ENCODE measurements at places on chromosomes 2 and 18.

DNA sequence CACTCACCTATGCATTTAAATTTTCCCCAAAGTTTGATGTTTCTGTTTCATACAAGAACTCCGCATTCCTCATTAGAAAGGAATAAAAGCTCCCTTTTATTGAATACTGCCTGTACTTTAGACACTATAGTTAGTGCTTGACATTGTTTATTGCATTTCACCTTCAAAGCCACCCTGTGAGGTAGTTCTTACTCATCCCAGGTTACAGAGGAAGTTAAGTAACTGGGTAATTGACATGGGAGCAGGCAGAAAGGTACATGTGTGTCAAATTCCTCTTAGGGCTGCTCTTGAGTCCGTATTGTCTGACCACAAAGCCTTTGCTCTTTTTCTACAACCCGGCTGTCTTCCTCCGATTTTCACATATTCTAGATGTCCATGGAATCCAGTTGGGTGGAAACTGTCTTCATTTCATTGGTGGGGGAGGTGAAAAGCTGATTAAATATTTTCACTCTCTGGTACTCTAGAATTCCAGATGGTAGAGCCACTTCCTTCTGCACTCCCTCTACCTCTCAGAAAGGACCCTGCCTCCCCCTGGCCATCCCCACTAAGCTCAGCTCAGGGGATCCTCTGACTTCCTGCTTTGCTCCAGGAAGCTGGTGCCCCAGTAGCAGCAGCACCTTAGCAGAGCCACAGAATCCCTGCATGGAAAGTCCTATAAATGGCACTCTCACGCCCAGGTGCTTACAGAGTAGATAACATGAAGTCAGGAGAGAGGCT is 319.2 kb downstream of the LRATD1 start:
- no peak for DNase-seq

DNA sequence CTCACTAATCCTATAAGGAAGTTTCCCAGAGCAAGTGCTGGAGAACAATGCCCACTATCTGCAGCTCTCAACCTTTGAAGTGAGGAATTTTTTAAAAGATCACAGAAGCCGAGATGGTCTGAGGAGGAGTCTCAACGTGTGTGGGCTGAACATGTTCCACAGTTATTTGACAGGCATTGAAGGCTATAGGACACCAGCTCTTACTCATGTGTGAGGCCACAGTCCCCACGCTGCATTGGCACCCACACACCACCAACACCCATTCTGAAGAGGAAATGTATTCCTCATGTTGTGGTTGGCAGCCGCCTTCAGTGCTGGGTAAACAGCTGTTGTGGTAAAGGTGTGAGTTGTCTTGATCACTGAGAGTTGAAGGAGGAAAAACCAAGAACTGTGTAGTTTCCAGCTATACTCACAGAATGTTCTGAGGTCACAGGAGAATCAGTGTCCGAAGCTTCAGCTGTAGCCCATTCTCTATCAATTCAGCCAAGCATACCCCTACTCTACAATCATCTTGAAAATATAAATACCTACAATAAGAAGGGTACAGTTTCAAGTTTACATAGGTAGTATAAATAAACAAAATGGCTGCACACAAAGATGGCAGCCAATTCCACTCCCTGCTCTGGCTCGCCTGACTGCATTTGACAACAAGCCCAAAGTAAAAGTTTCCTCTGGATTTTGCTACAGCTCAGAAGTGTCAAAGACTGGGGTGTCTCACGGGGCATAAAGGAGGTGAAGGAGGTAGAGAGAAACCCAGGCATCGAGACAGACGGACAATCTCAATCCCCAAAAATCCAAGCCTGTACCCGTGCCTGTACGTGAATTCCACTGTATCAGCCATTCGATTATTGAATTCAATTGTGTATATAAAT is 12.1 kb downstream of the CD226 start:
- no peak for DNase-seq

DNA sequence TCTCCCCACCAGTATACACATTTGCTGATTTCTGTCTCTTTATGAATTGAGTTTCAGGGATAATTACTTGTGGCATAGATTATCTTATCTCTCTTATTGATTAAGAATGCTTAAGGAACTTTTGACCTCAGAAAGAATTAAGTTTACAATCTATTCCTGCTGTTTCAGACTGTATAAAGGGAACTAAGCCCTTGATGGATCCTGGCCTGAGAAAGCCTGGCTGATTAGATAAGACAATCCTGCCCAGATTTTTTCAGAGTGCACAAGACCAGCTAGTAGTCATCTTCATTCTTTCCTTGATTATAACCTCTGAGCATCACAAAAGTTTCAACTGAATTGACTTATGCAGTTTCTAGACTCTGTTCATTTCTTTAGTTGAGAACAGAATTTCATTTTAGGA is 22.7 kb upstream of the TFPI start:
- no peak for DNase-seq

DNA sequence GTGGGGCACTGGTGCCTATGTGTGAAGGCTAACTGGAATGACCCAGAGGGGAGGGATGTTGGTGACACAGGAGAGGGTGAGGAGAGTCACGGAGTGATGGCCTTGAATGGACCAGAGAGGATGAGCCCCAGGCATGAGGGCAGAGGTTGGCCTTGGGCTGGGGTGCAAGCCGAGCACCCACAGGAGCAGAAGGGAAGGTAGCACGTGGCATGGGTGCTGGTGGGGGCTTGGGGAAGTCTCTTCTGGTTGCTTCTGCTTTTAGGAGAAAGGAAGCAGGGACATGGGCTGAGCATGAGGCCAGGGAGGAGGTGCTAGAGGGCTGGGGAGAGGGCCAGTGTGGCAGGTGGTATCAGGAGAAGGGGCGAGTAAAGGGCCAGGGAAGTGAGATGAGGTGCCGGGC is 183.8 kb downstream of the DYSF start:
- DNase-seq = no peak

GRCh38 chr2:98547092-98547790 is 61.1 kb downstream of the COA5 start:
- no peak for DNase-seq

DNA sequence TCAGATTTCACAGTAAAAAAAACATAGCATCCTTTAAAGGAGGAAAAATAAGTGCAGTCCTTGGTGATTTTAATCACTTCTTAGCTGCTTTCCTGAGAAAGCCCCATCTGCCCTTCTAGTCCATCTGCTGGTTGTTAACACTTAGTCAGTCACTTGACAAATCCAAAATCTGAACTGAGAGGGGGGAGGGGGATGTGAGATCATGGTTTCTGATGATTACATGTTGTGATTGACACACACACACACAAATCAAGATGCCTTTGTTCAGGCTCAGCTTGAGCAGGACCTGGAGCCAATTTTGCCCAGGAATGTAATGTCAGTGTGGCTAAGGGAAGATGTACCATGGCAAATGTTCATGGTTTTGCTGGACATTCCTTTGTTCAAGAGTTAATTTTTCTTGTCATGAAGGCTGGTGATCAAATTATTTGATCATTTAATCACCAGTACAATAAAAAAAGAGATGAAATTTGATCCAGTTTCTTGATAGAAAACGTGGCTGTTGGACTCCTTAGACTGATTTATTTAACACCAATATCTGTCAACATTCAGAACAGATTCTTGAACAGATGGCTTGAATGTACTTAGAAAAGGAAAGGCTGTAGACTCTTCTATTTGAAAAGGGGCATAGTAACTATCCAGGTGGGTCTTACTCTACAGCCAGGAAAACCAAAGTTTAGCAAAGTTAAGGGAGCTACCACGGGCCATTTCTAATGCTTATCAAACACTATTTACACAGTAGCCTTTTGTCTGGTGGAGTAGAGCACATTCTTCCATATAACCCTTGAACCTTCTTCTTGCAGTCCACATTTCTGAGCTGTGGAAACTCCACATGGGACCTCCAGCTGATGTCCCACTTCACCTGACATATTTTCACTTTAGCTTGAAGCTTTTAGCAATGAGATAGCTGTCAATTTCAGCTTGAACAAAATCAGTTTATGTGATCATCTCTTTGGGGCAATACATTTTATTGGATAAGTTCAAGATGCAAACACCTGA is 408.7 kb downstream of the PIK3C3 start:
- no peak for DNase-seq

Data from NCI-H1436 treated with DMSO at 0.1 percent for 48 hours (cell line).